ENCODE measurements at places on chromosomes 5 and 9. TPM values are rescaled to one million over a fixed set of nuclear protein-coding genes. Genes with fewer than 3 reads are reported as not detected.

OGN gene
- 25.8 TPM for total RNA-seq

BTNL8 gene
- total RNA-seq = not detected

SHOC1 gene
- not detected for total RNA-seq

CNTNAP3 gene
- 11.7 TPM for total RNA-seq

S1PR3 gene
- total RNA-seq = 6.2 TPM

ADAMTS6 gene
- total RNA-seq = 20.2 TPM

RLN2 gene
- not detected for total RNA-seq
